ENCODE measurements at places on chromosomes 5 and 9.

DNA sequence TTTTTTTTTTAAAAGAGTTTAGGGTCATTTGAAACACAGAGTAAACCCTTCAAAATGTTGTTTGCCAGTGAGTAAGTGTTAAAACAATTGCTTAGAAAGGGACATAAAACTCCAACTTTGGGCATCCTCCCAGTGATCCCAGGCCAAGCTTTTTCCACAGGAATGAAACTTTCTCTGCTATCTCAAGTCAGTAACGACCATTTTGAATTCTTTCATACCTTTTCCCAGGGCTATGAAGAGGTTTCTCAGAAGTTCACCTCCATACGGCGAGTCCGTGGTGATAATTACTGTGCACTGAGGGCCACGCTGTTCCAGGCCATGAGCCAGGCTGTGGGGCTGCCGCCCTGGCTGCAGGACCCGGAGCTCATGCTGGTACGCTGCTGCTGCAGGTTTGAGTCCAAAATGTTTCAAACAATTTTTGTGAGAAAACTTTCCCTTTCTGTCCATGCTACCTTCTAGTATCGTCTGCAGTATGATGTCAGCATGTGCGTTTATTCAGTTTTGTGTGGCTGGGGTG lies 16.8 kb downstream of the OTULIN start:
- DNase-seq, result no peak

DNA sequence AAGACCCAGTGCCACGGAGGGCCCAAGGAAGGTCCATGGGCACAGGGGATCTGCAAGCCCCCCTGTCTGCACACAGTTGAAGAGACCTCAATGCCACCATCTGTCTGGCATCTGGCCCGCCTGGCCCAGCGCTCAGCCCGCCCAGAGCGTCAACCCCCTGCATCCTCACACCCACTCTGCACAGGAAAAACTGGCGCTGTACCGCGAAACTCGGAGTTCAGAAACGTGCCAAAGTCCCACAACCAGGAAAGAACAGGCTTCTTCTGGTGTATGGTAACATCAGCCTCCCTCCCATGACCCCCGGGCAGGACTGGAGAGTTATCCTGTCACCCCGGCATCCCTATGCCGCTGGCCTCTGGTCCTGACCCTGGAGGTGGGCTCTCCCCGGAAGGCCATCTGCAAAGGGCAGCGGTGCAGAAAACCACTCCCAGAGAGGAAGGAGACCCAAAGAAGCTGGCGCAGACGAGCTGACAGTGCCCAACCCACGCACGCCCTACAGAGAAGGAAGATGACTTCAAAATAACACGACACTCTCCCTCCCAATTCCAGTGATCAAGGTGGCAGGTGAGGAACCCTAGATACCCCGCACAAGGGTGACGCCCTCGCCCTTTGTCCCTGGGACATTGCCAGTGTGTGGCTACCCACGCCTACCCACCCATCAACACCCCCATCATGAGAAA lies 18.9 kb downstream of the VAV2 start:
- DNase-seq, result no peak

- no peak for DNase-seq
These were observed 69.8 kb downstream of the ASTN2 start for GRCh38 chr9:117344892-117345660.

- DNase-seq, result peak; percentile 36
These were observed 5.1 kb downstream of the RGS14 start for GRCh38 chr5:177362610-177363507.

GRCh38 chr5:114415760-114416159 lies 53.9 kb downstream of the KCNN2 start:
- no peak for DNase-seq

- DNase-seq, result no peak
These were observed 385.6 kb downstream of the EBF1 start for GRCh38 chr5:158714049-158714643.

- no peak for DNase-seq
These were observed 5.1 kb upstream of the TSLP start for GRCh38 chr5:111066261-111066938.

- peak; percentile 32 for DNase-seq
These were observed 282.7 kb downstream of the ENC1 start for GRCh38 chr5:74357827-74358226.

DNA sequence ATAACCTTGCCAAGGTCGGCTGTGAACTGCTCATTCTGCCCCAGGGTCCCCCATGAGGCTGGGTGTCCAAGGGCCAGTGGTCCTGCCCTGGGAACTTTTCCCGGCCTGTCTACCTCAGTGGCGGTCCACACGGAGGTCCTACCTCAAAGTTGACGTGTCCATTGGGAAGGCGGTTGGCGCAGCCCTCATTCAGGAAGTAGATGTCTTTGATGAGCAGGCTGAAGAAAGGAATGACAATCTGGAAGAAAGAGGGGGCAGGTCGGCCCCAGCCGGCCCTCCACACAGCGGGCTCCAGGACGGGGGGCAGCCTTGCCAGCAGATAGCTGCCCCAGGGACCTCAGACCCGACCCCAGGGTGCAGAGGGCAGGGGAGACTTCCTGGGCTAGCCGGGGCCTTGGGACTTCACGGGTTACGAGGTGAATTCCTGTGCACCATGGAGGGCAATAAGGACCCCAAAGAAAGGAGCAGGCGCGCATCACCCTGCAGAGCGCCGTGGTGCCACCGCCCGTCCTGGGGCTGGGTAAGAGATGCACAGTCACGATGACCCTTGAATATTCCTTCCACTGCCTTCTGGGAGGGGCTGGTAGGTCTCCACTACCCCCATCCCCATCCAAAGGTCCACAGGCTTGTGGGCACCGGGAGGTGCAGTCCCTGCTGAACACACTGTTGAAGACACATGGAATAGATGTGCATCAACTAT lies 42.9 kb upstream of the RNF130 start:
- DNase-seq, result no peak

GRCh38 chr5:98796197-98796972 lies 22.9 kb downstream of the RGMB start:
- peak; percentile 2 for DNase-seq

Measured in NCI-H510A (cell line).